NCI-H1694 treated with DMSO at 0.1 percent for 48 hours (cell line): ENCODE measurements at places on chromosomes 13 and 19.
A peak's percentile ranks its signal among the peaks of the same experiment; 100 is the strongest.

DNA sequence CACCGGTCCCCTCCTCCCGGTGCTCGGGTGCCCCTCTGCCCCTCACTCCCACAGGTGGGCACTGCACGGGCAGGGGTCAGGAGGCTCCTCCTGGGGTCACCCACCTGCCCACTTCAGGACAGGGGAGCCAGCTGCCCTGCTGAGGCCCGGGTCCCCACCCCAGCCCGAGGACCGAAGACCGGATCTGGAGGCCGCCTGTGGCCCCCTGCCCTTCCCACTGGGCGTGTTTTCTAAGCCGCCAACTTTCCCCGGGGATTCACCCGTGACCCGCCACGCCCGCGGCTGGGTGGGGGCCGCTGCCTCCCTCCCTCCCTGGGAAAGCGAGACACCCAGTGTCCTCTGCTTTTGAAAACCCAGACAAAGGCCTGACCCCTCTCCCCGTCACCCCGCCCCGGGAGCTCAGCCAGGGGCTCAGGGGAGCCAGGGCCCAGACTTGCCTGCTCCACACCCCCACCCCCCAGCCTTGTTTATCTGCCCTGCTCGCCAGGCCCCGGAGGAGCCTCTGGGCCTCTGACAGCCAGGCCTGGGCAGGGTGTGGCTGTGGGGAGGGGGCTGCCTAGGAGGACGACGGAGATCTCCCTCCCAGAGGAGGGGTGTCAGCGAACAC is 1.3 kb downstream of the PALM start:
- DNase-seq: no peak

GRCh38 chr19:7004313-7004931 is 16.8 kb downstream of the MBD3L2B start:
- DNase-seq: no peak

DNA sequence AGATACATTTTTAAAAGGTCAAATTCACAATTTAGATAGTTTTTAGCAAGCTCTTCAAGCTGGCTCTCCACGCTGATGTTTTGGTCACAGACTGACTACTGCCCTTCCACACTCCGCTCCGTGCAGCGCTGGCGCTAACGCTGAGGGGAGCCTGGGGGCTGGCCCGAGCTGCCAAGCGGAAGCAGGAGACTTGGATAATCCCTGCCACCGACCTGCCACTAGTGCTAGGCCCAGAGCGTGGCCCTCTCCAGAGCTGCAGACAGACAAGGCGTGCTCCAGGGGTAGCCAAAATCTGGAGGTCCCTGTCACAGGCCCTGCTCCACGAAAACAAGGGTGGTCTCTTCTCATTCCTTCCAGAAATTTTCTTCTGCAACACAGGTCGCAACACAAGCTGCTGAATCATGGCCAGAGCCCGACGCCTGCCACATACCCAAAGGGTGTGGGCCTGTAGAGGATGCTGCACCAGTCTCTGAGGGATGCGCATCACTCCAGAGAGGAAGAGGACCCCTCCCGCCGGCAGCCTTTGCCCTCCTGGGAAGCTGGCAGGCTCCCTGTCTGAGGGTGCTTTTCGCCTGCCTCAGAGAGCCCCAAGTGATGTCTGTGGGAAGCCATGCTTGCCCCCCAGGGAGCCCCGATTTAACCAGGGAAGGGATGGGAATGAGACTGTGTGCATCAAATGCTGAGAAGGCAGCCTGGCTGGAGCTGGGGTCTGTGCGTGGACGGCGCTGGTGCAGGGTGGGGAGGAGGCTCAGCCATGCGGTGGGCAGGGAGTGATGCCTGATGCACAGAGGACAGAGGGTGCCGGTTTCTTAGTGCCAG is 21.6 kb downstream of the CAPS start:
- DNase-seq: no peak

GRCh38 chr19:56091751-56092546 is 29.1 kb downstream of the ZNF787 start:
- DNase-seq: no peak

GRCh38 chr19:18390065-18390907 is 4.3 kb downstream of the GDF15 start:
- peak; percentile 62 for DNase-seq

DNA sequence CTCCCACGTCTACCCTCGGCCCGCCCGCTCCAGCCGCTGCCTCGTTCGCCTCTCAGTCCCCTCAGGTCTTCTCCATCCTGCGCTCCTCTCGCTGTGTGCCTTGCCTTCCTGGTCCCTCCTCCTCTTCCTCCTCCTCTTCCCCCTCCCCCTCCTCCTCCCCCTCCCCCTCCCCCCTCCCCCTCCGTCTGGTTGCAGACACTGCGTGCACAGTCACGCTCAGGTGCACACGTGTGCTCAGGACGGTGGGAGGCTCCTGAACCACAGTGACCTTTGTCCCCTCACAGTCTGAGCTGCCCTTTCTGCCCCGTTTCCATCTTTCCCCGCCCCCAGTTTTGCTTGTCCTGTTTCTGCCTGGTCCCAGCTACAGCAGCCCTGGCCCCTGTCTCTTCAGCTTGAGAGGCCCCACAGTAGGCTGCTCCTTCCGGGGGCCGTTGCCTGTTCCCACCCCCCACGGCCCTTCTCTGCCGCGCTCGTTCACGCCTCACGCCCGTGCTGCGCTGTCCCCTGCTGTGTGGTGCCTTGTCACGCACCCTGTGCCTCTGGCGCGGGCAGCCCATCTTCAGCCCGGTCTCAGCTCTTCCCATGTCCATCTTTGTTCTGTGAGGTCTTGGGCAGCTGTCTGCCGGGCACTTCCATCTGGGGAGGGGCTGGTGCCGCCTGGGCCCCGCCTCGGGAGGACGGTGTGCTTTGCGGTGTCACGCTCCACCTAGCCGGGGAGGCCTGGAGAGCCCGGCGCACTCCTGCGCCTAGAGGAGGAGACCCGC is 13.8 kb upstream of the RPS15 start:
- DNase-seq: no peak

DNA sequence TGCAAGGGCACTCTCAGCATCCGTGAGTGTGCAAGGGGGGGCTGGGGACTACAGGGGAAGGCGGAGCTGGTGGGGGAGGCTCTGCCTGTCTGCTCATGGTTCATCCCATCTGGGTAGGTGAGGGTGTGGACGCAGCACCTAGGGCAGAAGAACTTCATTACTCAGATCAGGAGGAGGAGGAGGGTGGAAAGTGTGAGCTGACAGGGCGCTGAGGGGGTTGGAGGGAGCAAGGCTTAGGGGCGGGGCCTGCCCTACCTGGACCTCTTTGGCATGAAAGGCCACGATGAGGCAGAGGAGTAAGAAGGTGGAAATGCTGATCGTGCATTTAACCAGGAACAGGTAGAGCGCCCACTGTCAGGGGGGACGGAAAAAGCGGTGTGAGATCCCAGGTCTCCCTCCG is 4.5 kb downstream of the KCNN4 start:
- DNase-seq: no peak

- DNase-seq: no peak
Observed at GRCh38 chr19:45103508-45104319, 10.7 kb downstream of the PPP1R37 start.

- peak; percentile 47 for DNase-seq
Observed at GRCh38 chr13:48580185-48580803, 47.4 kb upstream of the RCBTB2 start.

DNA sequence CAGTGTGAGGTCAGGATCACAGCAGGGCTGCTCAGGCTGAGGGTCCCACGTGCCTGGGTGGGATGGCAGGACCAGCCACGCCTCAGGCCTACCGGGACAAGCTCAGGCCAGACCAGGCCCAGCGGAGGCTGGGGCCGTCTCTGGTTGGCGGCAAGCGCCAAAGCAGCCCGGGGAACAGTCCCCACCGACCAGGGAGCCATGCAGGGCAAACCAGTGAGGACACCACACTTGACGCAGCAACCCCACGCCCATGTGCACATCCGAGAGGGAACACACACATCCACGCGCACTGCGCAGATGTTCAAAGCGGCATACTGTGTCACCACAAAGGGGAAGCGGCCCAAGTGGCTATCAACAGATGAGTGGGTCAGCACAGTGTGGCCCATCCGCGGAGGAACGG is 15.2 kb downstream of the IZUMO4 start:
- DNase-seq: no peak

- DNase-seq: no peak
Observed at GRCh38 chr13:95153647-95154412, 147.4 kb downstream of the ABCC4 start.

GRCh38 chr19:16899566-16900075 is 10.8 kb downstream of the F2RL3 start:
- DNase-seq: no peak

- DNase-seq: no peak
Observed at GRCh38 chr13:44306371-44307192, 67.0 kb upstream of the SERP2 start.

DNA sequence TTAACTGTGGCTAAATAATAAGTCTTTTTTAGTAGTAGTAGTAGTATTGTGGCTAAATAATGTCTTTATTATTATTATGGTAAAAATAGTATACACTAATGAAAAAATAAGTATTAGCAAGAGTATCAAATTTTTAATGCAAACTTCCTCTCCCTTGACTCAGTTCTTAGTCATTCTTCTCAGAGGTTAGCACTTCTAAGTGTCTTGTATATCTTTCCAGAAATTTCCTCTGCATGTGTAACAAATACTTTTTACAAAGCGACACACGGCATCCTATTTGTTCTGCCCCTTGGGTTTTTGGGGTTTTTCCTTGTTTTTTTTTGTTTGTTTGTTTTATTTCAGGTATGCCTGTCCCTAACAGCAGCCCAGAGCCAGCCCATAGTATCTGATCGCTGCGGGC is 20.9 kb downstream of the SIN3B start:
- DNase-seq: no peak

DNA sequence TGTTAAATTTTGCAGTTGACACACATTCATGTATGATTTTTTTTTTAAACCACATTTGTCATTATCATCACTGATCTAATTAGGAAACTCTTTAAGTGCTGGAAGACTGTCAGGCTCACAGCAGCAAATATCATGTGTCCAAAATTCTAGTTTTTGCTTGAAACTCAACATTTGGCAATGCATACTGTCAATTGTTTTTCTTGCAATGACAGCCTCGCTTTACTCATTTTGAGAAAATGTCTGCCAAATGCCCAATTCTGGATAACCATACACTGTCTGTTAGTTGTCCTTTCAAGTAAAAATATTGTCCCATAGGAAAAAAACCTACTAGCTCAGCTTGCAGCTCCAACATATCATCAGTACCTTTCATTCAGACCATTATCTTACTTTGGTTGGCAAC is 523.9 kb upstream of the ARGLU1 start:
- DNase-seq: no peak

DNA sequence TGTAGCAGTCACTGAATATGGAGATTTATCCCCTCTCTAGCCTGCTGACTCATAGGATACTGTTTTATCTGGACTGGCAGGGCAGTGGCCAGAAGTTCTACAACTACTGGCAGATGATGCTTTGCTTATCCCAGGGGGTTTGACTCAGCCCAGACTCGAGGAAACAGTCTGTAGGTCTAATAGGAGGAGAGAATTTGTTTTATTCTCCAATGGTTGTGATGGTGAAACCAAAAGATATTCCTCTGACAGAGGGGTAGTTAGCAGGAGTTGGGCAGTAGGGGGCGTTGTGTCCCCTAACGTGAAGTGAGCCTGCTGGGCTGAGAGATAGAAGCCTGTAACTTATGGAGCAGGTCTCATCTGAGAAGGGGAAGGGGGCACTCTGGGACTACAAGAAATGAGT is 74.9 kb downstream of the WTIP start:
- DNase-seq: no peak

GRCh38 chr13:34779171-34779570 is 162.9 kb upstream of the NBEA start:
- no peak for DNase-seq
